Brain microvascular endothelial cell (primary cell): ENCODE measurements at places on chromosomes 5 and 9.

DNA sequence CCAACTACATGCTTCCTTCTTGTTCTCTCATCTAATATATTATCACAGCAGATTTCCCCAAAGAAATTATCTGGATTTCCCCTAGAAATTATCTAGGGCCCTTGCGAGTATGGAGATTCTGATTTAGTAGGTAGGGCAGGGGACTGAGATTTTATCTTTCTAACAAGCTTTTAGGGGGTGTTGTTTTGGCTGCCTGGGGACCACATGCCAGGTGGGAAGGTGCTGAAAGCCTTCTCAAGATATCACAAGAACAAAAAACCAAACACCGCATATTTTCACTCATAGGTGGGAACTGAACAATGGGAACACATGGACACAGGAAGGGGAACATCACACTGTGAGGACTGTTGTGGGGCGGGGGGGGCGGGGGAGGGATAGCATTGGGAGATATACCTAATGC, 146.5 kb upstream of the CDH10 start:
- no peak for DNase-seq

DNA sequence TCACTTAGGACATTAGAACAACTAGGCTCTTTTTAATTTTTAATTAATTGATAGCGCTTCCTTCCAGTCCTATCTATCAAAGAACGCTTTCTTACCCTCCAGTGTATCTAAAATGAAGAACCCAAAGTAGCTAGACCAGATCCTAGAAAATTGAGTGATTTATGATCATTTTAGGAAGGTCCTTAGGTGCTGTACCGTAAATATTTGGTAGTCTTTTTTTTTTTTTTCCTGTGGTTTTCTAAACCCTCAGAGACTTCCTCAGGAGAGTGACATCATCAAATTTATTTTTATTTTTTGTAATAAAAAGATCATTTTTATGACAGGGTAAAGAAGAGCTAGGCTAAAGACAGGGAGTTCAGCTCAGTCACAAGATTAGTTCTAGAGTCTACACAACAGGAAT, 197.4 kb downstream of the WDR70 start:
- DNase-seq, result no peak

GRCh38 chr5:93580927-93581445, at the start of gene NR2F1-AS1:
Gene NR2F1-AS1 (minus strand): TSS chr5:93581219.
- DNase-seq, result no peak

GRCh38 chr5:58505971-58506640, 14.9 kb downstream of the GAPT start:
- DNase-seq, result no peak

DNA sequence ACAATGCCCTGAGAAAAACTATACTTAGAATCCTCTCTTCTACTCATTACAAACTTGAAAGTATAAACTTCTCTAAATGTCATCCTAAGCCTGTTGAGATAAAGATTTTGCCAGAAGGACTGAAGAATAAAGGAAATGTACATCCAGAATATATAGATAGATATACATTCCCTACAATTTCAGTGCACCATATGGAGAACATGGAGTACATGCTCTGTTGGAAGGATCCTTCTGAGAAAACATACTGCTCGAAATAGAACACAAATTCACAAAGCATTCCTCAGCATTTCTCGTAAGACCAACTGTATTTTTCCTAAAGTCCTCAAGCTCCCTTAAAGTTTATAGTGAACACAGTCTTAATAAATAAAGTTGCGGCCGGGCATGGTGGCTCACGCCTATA, 69.7 kb upstream of the RASA1 start:
- no peak for DNase-seq

GRCh38 chr5:65640240-65640639, 15.4 kb downstream of the SHLD3 start:
- DNase-seq, result no peak

GRCh38 chr5:163497315-163497714, 8.1 kb upstream of the MAT2B start:
- no peak for DNase-seq

- no peak for DNase-seq
Measured at GRCh38 chr9:68672215-68672614, 32.8 kb upstream of the PIP5K1B start.

- DNase-seq, result no peak
Measured at GRCh38 chr9:105531530-105531929, 26.4 kb upstream of the FKTN start.

DNA sequence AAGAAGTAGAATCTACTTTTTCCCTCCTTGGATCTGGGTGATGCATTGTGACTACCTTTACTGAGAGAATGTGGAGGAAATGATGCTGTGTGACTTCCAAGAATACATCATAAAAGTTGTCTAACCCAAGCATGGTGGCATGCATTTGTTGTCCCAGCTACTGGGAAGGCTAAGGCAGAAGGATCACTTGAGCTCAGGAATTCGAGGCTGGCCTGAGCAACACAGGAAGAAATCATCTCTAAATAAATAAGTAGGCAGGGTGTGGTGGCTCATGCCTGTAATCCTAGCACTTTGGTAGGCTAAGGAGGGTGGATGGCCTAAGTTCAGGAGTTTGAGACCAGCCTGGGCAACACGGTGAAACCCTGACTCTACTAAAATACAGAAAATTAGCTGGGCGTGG, 143.2 kb upstream of the VLDLR start:
- no peak for DNase-seq

- no peak for DNase-seq
Measured at GRCh38 chr5:50415912-50416311, 25.2 kb downstream of the EMB start.

- peak; percentile 55 for DNase-seq
Measured at GRCh38 chr9:79195879-79196278, 375.9 kb upstream of the TLE4 start.

DNA sequence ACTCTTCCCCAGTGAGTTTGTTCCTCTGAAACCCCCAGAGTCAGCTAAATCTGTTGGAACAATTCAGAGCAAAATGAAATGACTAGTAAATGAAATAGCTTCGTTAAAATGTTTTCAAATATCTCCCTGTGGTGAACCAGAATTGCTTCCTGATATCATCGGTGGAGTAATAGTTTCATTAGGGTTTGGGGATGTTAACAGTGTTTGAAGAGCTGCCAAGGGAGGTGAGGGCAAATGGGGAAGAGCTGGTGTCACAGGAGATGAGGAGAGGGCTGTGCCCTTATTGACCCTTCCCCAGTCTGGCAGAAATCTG, 4.3 kb upstream of the C7 start:
- DNase-seq, result no peak

DNA sequence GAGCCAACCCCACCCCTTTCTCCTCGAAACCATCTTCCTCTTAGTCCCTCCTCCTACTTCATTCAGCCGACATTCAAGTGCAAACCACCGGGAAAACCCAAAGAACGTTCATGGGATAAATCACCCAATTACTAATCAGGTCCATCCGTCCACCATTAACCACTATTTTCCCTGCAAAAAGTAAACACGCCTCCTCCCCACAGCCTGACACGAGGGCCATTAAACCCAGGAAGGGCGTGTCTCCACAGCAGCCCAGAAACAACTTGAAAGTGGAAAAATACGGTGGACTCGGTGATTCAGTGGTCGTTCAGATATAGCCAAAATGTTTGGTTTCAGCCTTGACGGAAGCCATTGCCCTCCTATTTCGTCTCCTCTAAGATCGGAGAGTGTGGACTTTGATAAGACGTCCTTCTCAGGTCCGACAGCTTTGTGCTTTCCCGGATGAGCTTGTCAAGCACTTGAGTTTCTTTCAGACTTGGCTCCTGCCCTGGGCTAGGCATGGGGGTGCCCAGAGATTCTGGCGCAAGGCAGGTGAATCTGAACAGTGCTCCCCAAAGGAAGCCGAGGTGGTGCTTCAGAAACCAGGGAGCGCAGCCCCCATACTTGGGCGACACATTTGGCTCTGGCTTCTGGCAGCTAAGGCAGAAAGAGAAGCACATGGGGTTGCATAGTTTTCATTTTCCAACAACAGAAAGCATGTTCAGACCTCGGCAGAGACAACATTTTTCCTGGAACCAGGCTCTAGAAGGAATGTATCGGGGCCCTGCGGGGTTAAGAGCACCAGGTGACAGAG, 56.6 kb downstream of the SMIM23 start:
- no peak for DNase-seq

- no peak for DNase-seq
Measured at GRCh38 chr5:90353254-90353653, 56.3 kb downstream of the CETN3 start.

DNA sequence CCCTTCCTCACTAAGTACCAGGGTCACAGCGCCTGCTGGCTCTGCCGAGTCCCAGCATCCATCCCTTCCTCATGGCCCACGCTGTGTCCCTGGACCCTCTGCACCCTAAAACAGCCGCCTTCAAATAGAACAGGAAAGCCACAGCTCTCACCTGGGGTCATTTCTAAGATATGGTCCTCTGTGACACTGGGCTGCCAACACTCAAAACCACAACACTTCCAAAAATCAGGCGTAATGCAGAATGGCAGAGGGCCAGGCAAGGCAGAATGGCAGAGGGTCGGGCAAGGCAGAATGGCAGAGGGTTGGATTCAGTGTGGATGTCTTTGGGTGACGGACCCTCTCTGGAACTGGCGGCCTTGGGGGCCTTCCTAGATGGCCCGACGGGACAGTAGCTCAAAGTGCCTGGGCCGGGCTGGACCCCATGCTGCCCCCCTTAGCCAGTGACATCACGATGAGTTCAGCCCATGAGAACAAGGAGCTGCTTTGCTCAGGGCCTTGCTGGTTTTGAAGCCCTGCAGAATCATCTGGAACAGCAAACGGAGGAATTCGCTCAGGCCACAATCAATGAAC, 35.3 kb downstream of the ZDHHC11B start:
- no peak for DNase-seq

DNA sequence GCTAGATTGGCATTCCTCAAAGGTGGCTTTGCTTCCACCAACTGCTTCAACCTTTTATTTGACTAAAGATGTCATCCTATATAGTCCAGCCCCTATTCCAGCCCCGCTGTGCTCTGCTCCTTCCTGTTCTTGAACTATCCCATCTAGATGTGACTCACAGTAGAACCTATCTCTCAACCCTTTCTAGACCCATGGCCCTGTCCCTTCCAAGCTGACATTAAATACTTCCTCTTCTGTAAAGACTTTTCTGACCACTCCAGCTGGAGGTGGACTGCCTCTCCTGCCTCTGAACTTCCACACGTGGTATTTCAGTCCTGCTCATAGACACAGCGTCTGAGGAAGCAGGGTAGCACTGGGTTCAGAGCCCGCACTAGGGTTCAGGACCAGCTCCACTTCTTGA, 32.4 kb downstream of the OSTF1 start:
- DNase-seq, result no peak

DNA sequence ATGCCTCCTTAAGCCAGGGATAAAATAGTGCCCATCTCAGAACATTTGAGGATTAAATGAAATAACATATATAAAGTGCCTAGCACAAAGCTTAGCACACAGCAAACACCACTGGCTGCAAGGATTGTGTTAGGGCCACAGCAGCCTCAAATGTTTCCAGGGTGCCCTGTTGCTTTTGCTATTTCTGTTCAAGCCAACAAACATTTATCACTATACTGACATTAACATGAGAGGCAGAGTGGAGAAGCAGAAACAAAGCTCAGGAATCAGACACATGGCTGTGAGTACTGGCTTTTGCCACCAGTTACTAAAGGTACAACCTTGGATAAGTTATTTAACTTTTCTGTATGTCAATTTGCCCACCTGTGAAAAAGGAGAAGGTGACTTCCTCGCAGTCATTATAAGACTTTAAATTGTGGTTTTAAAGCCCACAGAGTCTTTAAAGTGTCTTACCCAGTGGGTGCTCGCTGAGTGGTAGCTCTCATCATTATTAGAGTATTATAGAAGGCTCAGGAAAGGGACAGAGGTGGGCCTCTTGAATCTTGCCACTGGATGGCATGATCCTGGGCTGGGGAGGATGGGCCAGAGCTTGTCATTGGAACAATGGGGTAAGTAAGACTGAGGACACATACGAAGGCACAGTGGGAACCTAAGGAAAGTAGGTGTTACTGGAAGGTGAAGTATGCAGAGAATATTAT, 98.2 kb downstream of the MARCHF3 start:
- no peak for DNase-seq

DNA sequence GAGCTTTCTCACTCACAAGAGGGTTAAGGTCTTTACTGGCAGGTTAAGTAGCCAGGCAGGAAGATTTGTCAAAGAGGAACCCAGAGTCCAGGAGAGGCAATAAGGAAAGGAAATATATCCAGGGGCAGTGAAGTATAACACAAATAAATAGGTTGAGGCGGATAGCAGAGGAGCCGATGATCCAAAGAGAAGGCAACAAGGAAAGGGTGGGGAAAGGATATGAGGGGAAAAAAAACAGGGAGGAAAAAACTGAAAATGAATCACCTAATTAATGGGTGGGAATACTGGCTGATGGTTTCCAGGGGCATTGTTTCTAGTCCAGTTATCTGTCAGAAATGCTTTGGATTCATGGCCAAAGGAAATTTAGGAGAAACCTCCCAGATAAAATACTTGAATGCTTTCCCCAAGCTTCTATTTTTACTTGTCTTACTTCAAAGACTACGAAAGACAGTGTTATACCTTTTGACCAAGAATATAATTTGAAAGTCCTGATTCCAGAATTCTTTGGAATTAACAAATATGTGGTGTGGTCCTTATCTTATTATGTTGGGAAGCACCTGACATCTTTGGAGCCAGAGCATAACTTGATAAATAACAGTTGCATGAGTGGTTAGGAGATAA, 146.5 kb downstream of the AOPEP start:
- no peak for DNase-seq

- no peak for DNase-seq
Measured at GRCh38 chr9:16364347-16364746, 506.1 kb downstream of the BNC2 start.

GRCh38 chr9:35749515-35750255, 598 bp downstream of the RGP1 start:
- no peak for DNase-seq

GRCh38 chr9:111195766-111196165, 134.3 kb downstream of the OR2K2 start:
- no peak for DNase-seq

DNA sequence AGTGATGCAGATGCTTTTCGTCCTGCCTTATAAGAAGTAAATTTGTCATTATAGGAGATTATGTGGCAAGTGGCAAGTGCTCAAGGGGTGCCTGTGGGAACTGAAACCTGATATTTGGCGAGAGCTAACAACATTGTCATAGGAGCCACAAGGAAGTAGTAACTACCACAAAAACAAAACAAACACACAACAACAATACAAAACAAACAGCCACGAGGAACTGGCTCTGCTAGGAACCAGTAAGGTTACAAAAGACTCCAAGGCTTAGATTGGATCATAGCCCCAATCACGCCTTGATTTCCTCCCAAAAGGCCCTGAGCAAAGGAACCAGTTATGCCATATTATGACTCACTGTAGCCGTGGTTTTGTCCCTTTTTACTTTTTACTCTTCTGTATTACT, 1045.2 kb downstream of the CDH12 start:
- DNase-seq, result no peak

DNA sequence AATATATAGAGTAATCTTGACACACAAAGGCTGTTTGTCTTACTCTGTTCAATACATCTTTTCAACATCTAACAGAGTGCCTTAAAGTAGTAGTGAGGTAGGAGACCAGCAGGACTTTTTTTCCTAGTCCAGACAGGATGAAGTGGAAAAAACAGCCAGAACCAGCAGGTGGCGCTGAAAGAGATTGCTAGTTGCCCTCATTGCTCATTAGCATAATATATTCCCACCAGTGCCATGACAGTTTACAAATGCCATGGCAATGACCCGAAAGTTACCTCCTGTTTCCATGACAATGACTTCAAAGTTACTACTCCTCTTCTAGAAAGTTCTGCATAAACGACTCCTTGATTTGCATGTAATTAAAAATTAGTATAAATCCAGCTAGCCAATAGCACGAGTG, 387.4 kb downstream of the ACTL7B start:
- peak; percentile 67 for DNase-seq
